ENCODE measurements at places on chromosomes 6 and 20.

GRCh38 chr6:16043171-16044135 is 85.4 kb upstream of the MYLIP start:
- peak; percentile 15 for DNase-seq

- no peak for DNase-seq
Observed at GRCh38 chr6:79646006-79646405, 14.9 kb downstream of the SH3BGRL2 start.

GRCh38 chr20:20992686-20993360 is 113.3 kb downstream of the LINC00237 start:
- DNase-seq, result no peak

DNA sequence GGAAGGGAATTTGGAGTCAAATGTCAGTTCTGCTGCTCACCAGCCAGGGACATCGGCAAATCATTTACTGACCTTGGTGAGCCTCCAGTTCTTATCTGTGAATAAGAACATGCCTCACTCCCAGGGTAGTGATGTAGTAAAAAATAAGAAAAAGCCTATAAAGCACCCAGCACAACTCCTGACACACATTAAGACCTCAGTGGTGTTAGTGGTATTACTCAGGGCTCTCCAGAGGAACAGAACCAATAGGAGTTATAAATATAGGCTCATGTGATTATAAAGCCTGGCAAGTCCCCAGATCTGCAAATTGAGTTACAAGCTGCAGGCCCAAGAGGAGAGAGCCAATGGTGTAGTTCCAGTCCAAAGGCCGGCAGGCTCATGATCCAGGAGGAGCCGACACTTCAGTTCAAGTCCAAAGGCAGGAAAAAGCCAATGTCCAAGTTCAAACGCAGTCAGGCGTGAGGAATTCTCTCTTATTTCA is 71.3 kb upstream of the EYA2 start:
- DNase-seq, result peak; percentile 51

DNA sequence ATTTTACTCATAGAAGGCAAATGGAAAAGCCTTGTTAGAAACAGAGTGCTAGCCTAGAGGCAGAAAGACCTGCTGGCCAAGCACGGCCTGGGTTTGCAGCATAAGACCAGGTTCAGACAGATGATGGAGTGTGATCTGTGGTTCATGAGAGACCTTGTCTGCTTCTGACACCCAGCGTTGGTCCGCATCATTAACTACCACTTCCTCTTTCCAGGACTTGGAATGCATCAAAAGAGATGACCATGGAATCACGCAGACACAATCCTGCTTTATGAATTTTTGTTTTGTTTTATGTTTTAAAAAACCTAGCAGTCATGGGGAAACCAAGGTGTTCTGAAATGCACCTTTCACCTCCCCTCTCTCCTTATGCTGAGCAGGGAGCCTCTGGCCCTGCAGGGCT is 76.8 kb upstream of the SYNDIG1 start:
- DNase-seq, result no peak
